ENCODE measurements at places on chromosomes 1 and 21.
A peak's percentile ranks its signal among the peaks of the same experiment; 100 is the strongest.

GRCh38 chr1:194342484-194343262 lies 1156.3 kb upstream of the B3GALT2 start:
- peak; percentile 4 for DNase-seq

- no peak for DNase-seq
Observed at GRCh38 chr21:44576025-44576420, 2.5 kb downstream of the KRTAP10-4 start.

GRCh38 chr1:63877816-63878215 lies 104.0 kb downstream of the ROR1 start:
- no peak for DNase-seq

GRCh38 chr1:37453647-37454046 lies 20.7 kb upstream of the ZC3H12A start:
- DNase-seq: no peak

DNA sequence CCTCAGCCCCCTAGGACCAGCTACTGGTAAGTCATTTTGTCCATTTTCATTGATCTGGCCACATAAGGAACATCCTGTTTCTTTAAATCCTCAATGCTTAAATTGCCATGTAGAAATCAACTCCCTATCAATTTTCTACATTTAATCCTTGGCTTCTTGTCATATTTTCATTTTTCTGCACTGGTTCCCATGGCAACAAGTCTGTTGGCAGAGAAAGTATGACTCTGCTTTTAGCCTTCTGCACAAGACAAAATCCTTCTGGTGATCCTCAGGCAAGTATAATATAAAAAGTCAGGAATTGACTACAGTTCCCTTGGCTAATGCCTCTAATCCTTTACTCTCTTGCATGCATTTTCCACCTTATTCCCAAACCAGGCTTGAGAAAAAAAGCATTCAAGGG lies 65.0 kb downstream of the LRRC40 start:
- peak; percentile 6 for DNase-seq

- no peak for DNase-seq
Observed at GRCh38 chr1:204274446-204274845, 60.7 kb upstream of the GOLT1A start.

- no peak for DNase-seq
Observed at GRCh38 chr1:79539001-79539400, 532.5 kb upstream of the ADGRL4 start.

DNA sequence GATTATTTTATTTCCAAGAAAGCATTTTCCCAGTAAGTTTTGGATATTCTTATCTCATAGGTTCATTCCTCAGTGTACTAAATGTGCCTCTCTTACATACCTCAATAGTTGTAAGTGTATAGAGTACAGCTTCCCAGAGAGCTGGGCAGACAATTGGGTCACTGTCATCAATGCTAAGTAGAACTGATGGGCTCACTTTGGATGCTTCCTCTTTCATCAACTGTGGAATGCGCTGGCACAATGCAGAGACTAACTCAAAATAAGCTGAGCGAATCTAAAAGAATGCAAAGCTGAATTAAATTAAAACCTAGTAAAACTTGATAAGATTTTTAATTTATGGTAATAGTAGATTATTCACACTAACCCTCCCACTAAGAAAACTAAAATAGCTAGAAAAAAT lies 21.5 kb downstream of the LTN1 start:
- DNase-seq: no peak

GRCh38 chr1:30756545-30757351 lies 826 bp downstream of the LAPTM5 start:
- no peak for DNase-seq

DNA sequence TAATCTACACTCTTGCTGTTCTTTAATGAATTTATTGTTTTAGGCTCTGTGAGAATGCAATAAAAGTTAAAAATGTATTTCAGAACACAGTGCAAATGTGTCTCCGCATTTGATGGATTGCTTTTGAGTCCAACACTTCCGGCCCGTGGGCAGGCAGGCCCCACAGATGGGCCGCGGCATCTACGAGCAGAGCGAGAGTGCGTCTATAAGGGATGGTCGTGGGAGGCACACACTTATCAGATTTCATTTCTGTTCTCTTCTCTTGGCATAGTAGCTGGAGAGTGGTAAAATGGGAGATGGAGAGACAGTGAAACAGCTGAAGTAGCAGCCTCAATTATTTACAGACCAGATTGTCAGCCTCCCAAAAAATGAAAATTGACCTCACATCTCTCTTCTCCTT lies 134.2 kb downstream of the NAV1 start:
- no peak for DNase-seq

GRCh38 chr1:51303751-51304251 lies 26.6 kb downstream of the TTC39A start:
- DNase-seq: no peak

DNA sequence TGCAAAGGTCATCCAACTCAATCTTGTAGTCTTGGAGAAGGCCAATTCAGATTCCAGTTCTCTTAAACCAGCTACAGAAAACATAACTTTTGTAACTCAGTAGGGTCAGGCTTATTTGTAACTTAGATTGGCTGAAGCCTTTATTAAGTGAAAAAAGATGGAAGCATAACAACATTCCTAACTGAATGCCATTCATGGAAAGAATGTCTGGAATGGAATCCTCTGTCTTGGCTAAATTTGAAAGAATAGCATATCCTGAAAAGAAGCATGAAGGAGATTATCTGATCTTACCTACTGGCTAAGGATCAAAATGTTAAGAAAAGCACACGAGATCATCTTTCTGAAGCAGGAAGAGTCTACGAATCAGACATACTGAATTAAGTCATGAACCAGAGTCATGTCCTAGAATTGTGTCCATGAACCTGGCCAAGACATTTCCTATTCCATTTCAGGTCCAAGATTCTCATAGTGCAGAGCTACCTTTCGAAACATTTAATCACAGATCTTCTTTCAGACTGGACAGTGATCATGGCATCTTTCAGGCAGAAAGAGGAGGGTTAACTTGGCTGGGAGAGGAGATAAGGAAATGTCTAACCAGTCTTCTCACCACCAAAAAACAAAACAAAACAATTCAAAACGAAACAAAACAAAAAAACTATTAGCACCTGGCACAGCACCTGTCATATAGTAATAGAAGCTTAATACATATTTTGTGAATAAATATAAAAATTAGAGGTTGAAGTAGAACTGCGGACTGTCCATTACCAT lies 75.6 kb downstream of the XCL2 start:
- no peak for DNase-seq

GRCh38 chr1:206776229-206776628 lies 3.9 kb upstream of the IL10 start:
- no peak for DNase-seq

DNA sequence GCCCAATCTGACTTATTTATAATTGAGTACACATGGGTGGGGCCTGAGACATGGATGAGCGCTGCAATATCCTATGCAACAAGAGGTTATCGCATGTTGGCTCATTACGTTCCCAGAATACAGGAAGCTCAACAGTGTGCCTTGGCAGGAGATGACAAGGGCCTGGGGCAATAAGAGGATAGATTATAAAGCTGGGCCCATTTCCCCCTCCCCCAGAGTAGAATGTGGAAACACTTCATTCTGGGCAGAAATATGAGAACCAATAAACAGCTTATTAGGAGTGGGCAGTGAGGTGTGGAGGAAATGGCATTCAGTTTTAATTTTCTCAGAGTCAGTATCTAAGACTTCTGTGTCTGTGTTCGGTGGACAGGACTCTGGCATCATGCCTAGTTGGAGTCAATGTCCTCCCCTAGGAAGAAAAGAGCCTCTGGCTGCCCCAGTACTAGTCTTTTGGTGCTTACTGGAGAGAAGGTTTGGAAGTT lies 92.8 kb downstream of the PIK3R3 start:
- DNase-seq: peak; percentile 62

DNA sequence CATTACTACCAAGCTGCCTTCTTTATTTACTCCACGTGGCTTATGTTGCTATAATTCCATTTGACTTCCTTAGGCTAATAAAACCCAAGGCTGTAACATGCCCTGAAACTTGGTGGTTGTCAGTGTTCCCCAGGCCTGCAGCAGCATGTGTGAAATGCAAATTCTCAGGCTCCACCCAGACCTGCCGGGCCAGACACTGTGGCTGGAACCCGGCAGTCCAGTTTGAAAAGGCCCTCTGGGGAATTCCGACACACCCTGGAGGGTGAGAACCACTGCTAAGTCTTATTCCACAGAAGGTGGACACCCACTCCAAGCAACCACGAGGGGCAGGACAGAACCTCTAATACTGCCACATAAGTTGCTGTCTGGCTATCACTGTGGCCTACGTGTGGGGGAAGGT lies 41.4 kb downstream of the URB1 start:
- no peak for DNase-seq

DNA sequence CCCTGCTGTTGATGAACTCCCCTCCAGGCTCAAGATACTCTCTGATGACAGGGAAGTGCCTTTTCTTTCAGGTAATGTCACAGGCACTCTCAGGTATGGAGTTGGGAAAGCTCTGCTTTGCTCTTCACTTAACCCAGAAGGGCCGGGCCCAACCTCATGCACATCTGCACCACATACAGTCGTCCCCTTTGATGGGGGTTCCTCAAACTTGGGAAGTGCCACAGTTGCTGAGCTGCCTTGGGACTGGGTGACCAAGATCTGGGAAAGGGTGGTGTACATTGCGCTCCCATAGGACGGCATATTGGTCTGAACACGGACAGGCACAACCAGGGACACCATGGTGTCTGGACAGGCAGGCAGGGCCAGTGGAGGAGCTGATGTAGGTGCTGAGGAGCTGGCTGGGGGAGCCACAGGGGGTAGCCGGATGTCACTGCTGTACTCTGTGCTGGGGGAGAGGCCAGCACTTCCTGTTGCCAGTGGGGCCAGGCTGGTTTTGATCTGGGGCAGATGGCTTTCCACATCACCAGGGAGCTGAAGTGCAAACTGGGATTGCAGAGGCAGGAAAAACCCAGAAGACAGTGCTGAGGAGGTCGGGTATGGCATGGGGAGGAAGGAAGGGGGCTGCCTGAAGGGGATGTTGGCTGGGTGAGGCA lies 96.2 kb upstream of the EDN2 start:
- DNase-seq: no peak

DNA sequence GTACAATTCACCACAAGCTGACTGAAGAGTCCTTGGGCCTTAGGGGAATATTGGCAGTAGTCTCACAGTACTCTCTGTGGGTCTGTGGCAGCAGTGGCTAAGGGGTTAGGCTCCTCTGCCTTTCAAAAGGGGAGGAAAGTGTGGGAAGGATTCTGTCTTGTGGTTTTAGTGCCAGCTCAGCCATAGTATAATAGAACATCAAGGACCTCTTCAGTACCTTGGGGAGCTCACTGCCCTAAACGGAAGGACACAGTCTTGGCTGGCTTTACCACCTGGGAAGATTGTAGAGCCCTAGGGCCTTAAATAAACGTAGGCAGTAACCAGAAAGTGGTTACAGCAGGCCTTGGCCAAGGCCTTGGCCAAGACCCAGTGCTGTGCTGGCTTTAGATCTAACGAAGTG lies 265.7 kb downstream of the COL11A1 start:
- no peak for DNase-seq

DNA sequence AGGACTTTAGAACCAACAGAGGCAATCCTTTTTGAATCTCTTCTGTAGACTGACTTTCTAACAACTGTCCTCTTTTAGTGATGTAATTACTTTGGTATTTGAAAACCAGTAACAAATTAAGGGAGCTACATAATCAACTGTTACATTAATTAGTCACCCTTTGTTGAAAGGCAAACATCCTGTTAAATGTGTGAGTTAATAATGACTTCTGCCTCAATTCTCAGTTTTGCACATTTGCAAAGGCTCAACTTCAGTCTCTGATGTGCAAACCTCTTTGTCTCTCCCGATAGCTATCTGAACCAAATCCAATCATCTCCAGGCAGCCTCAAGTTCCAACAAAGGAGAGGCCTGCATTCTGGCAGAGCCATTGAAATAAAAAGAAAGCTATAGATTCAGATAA lies 135.4 kb upstream of the C8B start:
- DNase-seq: no peak

- DNase-seq: no peak
Observed at GRCh38 chr21:24272521-24272938, 1334.8 kb downstream of the MRPL39 start.

DNA sequence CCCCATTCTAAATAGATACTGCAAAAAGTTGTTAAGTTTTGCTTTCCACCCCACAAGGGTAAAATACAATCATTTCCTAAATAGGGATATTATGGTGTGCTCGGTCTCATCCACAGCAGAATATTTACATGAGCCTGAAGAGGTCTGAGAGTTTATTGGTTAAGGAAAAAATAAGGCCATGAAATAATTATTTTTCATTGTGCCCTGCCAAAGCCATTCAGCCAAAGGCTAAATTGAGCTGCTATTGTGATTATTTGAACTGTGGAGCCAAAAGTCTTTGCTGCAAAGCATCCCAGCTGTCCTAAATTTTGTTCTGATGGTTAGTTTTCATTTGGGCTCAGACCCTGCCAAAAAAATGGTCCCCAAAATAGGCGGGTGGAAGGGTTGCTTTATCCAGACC lies 298.7 kb upstream of the ESRRG start:
- peak; percentile 12 for DNase-seq

DNA sequence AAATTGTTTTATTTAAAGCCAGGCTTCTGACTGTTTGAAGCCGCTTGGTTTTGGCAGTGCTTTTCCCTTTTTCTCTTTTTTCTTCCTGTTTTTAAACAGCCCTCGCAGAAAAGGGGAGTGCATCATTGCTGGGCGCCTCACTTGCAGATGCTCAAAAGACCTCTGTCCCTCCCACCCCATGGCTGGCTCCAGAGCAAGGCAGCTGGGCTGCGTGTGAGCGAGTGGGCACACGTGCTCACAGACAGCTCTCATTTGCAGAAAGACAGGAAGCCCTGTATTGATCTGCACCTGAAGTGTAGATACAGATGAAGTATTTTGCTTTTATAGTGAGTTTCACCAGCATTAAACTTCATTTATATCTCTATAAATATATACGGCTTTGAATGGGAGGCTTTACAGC lies 8.8 kb downstream of the TNR start:
- DNase-seq: no peak

GRCh38 chr1:51268634-51269033 lies 32.6 kb downstream of the RNF11 start:
- no peak for DNase-seq

DNA sequence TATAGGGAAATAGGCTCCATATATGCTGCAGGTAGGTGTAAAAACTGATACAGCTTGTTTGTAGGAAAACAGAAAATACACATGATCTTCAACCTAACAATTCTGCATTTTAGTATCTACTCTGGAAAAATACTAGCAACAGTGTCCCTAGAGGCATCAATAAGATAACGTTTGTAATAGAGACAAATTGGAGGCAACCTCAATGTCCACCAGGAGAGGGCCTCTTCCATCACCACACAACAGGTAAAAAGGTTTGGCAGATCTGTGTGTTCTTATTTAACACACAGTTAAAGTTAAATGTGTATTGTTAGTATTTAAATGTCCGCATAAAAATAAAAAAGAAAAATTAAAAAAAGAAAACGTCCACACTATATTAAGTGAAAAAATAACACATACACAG lies 5.4 kb downstream of the EIF2D start:
- peak; percentile 18 for DNase-seq

All from cerebellar cortex (tissue), 1 donor.